ENCODE measurements at places on chromosomes 13 and 19.
A peak's percentile ranks its signal among the peaks of the same experiment; 100 is the strongest.

GRCh38 chr13:40132249-40132648, 476.8 kb downstream of the COG6 start:
- DNase-seq: no peak

DNA sequence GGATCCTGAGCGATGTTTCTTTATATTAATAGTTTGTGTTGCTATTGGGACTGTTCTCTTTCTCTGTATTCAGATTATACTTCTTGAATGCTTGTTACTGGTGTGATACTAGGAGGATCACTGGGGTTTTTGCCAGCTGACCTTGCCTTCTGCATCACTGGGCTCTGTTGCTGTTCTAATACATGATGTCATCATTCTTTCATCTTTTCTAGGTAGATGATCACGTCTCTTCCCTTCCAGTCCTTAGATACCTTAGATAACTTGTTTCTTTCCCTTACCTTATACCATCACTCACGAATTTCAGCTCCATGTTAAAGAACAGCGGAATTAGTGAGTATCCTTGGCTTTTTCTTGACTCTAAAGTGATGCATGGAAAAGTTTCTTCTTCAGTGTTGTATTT, at the start of gene OR10H3:
OR10H3 (plus strand) TSS at position 264 of the 400 bp plus-strand sequence. CDS start 3,408 bp downstream, outside the sequence.
- no peak for DNase-seq

DNA sequence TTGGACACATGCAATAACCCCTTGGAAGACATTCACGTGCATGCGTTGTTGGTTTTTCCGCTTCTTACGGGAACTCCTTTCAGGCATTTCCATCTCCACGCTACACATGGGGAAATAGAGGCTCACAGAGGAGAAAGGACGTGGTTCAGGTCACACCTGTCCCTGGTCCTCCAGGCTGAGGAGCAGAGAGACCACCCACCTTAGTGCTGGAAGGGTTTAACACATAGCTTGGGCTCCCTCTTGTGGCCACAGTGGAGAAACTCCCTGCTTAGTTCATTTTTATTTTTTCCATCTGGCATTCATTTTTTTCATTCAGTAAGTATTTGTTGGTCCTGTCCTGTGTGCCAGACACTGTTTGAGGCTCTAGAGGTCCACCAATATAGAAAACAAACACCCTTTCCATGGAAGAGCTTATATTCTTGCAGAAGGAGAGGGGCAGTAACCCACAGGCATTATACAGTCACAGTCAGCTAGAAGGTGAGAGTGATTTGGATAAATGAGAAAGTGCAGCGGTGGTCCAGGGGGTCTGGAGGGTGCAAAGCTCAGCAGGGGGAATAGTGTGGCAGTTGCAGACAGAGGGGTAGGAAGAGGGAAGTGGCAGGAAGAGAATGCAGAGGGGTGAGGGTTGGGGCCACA, 24.2 kb upstream of the TTYH1 start:
- peak; percentile 51 for DNase-seq

DNA sequence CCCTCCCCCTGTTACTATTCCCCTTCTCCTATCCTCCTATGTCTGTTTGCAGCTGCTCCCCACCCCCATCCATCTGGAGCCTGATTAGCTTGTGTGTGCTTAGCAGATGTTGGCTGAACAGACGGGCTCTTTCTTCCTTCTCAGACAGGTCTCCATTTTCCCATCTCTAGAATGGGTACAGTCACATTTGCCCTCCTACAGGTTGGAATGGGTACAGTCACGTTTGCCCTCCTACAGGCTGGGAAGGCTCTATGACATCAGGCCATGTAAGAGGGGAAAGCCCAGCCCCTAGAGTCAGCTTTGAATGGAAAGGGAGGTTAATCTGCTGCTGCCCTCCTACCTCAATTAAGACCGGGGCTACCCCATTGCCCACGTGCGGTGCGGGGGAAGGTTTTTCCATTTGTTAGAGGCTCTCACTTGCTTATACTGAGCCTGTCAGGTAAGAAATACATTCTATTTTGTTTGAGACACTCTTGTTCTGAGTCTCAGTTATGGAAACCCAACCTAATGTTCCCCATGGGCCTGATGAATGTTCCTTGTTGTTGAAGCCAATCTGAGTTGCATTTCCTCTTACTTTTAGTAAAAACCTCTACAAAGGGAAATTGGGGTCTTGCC, 2.2 kb upstream of the CLEC17A start:
- no peak for DNase-seq

DNA sequence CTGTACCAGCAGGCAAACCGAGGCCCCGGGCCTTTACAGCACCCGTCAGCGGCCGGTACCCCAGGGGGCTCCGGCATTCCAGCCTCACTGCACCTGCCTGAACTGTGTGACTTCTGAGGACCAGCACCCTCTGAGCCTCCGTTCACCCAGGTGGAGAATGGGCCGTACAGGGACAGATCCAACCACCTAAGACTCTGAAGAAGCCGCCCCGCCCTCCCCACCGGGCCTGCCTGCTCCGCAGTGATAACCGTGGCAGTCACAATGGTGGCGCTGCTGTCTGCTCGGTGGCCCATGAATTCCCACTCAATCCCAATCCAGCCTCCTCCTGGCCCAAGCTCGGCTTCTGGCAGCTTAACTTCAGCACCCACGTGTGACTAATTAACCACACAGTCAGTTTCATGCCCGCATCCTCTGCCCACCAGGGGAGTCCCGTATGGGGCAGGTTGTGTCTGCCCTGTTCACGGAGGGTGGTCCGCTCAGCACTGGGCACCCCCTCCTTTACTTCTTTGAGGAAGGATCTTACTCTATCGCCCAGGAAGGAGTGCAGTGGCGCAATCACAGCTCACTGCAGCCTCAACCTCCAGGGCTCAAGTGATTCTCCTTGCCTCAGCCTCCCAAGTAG, 3.4 kb downstream of the TCF3 start:
- no peak for DNase-seq

DNA sequence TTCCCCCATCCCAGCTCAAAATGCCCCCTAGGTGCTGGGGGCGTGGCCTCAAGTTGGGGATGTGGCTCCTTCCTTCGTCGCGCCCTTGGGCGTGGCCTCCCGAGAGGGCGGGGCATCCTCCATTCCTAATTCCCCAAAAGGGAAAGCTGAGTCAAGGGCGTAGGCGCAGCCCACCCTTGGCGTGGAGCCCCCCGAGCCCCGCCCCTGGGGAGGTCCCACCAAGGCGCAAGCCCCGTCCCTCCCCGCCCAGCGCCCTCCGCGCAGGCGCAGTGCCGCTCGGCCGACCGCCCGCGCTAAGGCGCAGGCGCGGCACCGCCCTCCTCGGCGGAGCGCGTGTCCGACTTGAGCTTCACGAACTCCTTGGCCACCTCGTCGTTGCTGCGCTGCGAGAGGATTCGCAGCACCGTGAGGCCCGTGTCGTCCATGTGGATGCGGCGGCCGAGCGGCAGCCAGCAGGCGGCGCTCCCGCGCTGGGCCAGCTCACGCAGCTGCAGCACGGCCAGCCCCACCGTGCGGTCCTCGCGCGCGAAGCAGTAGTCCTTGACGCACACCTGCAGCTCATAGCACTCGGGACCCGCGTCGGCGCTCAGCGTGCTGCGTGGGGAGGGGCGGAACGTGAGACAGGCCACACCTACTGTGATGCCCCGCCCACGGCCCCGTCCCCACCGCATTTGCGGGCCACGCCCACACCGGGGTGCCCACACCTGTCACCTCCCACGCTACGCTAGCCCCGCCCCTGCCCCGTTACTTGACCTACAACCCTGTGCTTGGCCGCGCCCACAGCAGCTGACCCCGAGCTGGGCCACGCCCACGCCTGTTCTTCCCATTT, 50.5 kb downstream of the COLGALT1 start:
- peak; percentile 56 for DNase-seq

- DNase-seq: no peak
Observed at GRCh38 chr19:33667881-33668280, 46.1 kb downstream of the CHST8 start.

DNA sequence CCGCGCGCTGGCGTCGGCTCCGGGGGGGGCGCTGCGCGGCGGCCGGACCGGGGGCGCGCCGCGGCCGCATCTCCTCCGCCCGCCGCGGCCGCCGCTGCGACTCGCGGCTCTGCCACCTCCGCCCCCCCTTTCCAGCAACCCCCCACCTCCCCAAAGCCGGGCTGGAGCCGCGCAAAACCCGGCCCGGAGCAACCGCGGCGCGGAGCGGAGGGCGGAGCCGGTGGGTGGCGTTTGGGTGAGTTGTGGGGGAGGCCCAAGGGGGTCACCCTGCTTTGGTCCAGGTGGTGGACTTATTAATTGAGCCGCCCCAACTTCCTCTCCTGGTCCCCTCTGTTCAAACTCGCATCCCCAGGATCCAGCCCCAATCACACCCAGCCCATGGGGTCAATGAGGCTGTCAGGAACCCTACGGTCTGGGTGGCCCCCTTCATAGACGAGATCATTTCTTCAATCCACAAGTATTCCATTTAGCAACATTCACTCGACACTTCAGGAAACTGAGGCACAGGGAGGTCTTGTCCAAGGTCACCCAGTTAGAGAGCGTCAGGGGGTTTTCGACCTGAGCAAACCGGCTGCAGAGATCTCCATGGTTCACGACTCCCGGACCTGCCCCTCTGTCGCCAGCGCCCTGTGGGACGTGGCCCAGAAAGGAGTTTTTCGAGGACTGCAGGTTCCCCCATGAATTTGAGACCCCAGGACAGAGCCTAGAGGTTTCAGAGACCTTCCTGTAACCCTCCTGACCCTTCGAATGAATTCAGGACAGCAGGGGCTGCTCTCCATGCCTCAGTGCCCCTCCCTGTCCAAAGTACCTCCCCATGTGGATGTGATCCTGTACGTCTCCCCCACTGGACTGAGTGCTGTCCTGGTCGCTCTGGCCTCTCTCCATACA, 22.4 kb upstream of the SEMA6B start:
- DNase-seq: no peak

- no peak for DNase-seq
Observed at GRCh38 chr19:38721496-38721895, 22.8 kb downstream of the CAPN12 start.

- no peak for DNase-seq
Observed at GRCh38 chr13:24167666-24168391, 7.3 kb downstream of the SPATA13 start.

GRCh38 chr19:35754370-35755130, 2.3 kb downstream of the HSPB6 start:
- no peak for DNase-seq

- no peak for DNase-seq
Observed at GRCh38 chr13:72884101-72884500, 102.2 kb downstream of the PIBF1 start.

GRCh38 chr19:31491242-31491641, 142.0 kb upstream of the TSHZ3 start:
- no peak for DNase-seq

- DNase-seq: no peak
Observed at GRCh38 chr13:21812192-21812626, 141.3 kb downstream of the FGF9 start.

DNA sequence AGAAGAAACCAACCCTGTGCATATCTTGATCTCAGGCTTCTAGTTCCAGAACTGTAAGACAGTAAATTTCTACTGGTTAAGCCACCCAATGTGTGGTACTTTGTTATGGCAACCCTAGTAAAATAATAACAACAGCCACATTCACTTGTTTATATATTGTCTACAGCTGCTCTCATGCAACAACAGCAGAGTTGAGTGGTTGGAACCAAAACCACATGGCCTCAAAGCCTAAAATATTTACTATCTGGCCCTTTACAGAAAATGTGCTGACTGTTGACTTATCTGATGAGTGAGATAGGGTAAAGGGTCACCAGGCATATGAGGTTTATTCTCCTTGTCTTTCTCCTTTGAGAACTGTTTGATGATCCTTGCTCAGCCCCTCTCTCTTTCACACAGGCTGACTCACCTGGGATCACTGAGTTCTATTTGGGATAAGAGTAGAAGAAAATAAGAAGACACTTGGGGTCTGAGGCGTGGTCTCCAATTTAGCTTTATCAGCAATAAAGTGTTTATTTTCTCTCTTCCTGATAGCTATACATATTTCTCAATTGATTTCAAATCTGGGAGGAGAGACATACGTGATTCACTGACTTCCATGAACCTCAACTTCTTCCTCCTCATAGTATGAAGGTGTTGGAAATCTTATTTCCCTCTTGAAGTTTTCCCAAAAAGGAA, 227.5 kb upstream of the STARD13 start:
- DNase-seq: no peak

GRCh38 chr13:66927562-66927961, 302.6 kb downstream of the PCDH9 start:
- DNase-seq: no peak

DNA sequence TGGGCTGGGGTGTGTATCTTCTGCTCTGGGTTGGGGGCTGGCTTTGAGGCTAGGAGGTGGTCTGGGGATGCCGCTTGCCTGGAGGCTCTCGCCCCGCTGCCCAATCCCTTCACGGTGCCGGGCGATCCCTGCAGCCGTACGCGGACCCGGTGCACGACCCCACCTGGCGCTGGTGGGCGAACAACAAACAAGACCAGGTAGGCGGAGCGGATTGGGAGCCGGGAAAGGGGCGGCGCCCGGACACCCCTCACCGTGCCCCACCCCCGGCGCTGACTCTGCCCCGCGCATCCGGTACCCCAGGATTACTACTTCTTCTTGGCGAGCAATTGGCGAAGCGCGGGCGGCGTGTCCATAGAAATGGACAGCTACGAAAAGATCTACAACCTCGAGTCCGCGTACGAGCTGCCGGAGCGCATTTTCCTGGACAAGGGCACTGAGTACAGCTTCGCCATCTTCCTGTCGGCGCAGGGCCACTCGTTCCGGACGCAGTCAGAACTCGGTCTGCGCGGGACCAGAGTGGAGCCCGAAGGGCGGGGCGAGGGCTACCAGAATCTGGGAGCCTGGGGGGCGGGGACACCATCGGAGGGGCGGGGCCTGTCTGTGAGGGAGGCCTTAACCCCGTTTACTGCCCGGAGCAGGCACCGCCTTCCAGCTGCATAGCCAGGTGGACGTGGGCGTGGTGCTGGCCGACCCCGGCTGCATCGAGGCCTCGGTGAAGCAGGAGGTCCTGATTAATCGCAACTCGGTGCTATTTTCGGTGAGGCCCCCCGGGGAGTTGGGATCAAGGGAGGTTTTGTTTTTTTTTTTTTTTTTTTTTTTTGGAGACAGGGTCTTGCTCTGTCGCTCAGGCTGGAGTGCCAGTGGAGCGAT, 12.1 kb upstream of the PSMD8 start:
- peak; percentile 70 for DNase-seq
